ENCODE measurements at places on chromosomes 3 and 15.

DNA sequence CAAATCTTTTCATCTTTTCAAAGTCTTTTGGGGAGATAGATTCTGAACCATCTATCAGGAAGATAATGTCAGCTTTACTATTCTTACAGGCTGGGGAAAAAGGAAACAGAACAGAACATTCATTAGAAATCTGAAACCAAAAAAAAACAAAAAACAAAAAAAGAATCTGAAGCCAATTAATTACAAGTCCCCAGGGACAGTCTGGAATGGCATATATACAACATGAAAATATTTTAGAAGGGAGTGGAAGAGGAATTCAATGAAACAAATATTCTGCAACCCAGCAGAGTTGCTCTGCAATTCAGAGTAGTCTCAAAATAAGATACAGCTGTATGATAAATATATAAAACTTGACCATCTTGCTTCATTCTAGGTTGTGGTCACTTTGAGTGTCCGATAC is 41.7 kb upstream of the CAPN7 start:
- DNase-seq: no peak

- DNase-seq: no peak
Observed at GRCh38 chr3:154933581-154933980, 146.5 kb upstream of the MME start.

DNA sequence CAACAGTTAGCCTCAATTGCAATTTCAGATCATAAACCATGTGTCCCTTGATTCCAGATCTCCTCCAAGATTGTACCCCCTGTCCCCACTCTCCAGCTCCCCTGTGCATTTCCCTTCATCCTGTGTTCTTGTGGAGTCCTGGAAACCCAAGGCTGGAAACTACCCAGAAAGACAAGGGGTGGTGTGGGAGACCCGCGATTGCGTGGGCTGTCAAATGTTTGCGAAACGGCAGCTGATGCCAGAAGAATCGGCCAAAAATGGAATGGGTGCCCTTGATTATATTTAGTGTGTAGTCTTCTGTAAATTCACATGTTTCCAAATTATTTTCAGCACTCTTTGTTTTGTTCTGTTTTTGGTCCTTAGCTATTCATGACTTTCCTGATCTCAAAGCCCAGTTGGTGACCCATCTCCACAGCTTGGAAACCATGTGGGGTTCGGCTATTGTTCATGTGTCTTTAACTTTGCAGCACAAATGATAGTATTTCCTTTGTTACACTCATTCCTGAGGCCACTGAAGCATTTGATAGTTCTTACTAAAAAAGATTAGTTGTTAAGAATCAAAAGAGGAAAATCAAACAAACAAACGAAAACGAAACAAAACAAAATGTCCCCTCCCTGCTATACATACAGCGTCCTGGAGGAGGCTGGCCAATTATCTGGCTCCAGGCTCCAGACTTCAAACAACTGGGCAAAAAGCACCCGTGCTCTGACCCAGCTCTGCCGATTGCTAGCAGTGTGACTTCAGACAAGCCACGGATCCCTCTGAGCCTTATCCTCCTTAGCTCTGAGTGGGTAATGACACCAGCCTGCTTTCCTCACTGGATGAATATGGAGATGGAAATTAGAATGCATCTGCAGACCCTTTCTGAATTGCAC is 120.9 kb downstream of the CACNA2D3 start:
- no peak for DNase-seq

DNA sequence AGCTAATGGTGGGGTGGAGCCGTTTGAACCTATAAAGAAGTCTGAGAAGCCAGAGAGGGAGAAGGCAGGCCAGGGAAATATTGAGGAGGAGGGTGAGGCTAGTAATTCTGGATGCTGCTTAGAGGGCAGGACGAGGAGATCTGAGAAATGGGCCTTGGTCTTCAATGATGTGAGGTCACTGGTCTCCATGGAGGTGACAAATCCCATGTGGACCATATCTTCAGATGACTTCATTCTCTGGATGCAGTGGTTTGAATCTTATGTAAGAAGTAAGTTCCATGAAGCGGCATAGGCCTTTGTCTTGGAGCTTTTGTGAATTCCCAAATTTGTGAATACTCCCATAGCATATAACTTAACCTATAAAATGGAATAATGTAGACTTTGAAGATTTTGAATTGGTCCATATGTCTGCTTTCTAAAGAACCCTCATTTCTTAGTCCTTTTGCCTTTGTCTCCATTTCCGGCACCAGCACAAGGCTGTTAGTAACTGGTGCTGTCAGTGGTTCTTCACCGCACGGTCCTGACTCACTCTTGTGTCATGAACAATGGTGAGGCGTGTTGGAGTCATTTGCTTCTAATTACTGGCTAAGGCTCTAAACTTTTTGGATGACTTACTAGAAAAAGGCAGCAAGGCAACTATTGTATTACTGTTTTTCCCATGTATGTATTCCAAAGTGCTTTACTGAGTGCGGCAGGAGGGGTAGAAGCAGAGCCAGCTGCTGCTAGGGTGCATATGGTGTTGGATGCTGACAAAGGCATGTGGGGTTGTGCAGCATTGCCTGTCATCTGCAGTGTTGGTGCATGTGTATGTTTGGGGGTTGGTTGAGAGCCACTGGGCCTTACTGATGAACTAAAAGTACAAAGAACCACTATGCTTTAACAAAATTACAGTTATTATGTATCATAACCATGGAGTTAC is 279.3 kb upstream of the C2CD4B start:
- DNase-seq: no peak

GRCh38 chr3:182766099-182766498 is 27.2 kb upstream of the ATP11B start:
- no peak for DNase-seq

- DNase-seq: no peak
Observed at GRCh38 chr15:58556541-58556940, 124.8 kb downstream of the LIPC start.

DNA sequence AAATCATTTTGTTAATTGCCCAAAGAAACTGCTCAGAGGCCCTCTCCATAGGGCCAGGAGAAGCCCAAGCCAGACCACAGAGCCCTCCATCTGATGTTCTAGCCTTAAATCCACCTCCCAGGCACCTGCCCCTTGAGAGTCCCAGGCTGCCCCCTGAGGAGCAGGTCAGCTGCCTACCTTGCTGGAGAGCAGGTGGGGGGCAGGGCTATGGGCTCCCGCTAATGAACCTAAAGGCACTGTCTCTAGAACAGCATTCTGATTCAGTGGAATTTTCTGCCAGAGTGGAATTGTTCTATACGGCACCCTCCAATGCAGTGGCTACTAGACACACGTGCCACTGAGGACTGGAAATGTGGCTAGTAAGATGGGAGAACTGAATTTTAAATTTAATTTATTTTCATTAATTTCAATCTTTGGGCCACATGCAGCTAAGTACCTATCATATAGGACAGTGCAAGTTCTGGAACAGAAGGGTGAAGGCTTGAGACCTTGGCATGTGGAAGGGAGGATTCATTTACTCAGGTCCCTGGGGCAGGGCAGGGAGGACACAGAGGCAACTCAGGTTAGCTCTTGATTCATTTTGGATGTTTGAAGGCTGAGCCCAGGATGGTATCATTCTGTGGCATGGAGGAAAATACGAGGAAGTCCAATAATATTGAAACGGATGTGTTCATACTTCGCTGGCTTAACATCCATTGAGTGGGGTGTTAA is 11.4 kb downstream of the AMOTL2 start:
- no peak for DNase-seq

DNA sequence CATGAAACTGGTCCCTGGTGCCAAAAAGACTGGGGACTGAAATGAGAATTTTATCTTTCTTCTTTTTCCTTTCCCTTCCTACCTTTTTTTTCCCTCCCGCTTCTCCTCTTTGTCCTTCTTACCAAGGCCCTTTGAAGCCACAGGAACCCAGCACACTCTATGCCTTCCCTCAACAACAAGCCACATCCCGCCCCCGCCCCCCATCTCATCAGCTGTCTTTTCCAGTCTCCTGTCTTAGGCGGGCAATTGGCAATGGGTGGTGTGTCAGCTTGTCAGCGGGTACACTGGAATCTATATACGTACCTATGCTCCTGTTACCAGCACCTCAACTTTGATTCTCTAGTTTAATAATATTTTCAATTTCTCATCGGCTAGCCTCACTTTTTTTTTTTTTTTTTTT is 56.3 kb upstream of the CHD2 start:
- no peak for DNase-seq

DNA sequence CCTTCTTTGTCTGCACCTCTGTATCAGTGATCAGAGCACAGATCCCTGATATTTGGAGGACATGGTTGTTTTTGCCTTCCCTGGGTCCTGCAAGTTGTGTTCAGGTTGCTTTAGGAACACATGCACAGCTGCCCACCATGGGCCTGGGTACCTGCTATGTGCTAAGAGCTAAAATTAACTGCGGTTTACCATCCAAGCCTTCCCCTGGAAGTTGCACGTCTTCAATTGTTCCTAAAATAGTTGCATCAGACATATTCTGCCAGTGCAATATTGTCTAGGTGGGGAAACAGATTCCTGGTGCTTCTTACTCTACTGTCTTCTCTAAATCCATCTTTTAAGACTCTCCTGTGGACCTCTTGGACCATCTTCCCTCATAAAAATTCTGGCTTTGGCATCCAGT is 80.9 kb downstream of the PDE8A start:
- no peak for DNase-seq

Measured in SK-N-MC (cell line).